ENCODE measurements at places on chromosomes 2 and 18. TPM values are rescaled to one million over a fixed set of nuclear protein-coding genes. Genes with fewer than 3 reads are reported as not detected.

DNA sequence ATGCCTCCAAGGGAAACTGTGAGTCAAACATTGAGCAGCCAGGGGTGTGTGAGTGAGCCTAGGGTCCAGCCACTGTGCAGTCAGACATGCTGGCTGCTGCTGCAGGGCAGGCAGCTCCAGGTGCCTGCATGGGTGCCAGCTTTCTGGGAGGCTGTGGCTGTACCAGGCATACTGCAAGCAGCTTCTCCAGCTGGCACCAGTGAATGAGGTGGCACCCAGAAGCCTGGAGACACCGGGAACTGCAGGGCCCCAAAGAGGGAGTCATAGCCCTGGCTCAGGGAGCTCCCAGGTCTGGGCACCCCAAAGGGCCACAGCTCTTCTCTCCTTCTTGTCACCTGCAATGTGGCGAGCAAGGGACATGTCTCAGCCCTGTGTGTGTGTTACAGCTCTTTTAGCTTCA is 283.2 kb downstream of the RPRM start:
- no peak for DNase-seq

- DNase-seq: no peak
These were observed 7.5 kb downstream of the TTC32 start for GRCh38 chr2:19894134-19894792.

GRCh38 chr2:67456428-67456827 is 59.3 kb downstream of the ETAA1 start:
- no peak for DNase-seq

- no peak for DNase-seq
These were observed 184.3 kb downstream of the RPIA start for GRCh38 chr2:88875736-88876135.

DNA sequence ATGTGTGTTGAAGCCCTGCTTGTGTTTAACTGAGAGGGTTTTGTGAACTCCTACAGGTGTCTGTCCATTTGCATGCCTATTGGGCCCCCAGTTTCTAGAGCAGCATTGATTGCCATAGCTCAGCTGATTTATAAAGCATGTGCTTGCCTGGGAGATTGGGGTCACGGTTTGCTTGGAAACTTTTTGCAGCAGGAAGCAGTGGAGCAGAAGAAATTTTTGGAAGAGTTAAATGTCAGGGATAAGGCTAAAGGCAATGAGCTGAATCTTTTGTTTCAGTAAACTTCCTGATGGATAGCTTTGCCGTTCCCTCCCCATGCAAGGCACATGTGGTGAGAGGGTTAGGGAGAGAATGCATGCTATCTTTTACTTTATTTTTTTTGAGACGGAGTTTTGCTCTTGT is 102.2 kb downstream of the PTPRM start:
- no peak for DNase-seq

DNA sequence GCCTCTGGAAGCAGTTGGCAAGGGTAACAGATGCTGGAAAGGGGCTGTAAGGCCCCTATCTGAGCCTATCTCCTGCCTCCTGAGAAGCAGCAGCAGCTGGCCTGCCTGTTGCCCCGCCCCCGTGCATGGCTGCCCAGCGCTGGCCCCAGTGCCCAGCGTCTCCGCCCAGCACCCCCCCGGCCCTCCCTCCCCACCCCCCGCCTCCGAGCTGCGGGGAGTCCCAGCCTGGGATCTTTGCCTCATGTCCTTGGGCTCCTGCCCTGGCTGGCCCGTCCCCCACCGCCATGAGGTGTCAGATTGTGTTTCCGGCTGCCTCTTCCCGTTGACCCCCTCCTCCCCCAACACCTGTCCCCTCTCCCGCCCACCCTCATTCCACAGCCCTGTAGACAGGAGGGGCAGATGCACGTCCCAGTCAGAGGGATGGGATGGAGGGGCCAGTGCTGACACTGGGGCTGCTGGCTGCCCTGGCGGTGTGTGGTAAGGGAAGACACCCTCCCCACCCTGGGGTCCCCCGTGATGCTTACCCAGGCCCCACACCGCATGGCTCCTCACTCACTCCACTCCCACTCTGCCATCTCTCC is at the start of gene CHRND:
Gene CHRND (plus strand): TSS at position 370 of the 581 bp plus-strand sequence. CDS start 56 bp downstream, at position 426.
- DNase-seq: peak; percentile 40

GRCh38 chr2:221693365-221693764 is 121.3 kb upstream of the EPHA4 start:
- DNase-seq: no peak

DNA sequence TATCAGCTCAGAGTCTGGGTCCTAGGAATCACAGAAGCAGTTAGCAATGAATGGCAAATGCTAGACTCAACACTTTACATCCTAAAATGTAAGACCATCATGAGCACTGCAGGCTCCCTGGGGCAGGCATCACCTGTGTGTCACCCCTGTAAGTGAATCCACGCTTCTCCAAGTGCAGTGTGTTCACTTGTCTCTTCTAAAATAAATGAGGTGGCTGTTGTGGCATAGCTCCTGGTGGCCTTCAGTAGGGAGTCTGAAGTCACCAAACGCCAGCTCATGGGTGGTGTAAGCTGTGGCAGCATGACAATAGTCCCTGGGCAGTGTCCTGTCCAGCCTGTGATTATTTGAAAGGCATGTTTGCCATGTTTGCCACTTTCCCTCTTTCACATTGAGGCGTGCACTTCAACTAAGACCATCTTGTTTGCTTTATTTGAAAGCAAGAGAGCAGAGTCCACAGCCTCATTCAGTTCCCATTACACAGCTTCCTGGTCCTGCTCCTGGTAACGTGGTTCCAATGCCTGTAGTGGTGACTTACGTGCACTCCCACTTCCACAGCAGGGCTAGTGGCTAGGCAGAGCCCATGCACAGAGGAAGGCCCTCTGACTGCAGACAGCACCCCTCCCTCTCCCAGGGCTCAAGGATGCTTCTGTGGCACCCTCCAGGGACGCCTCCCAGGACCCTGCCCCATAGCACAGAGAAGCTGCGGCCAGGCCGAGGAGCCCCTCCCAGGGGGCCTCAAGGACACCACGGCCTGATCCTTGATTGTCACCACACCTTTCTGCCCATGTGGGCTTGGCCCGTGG is 24.3 kb downstream of the COA5 start:
- no peak for DNase-seq

- DNase-seq: no peak
These were observed 337.7 kb upstream of the CHAC2 start for GRCh38 chr2:53429901-53430300.

- DNase-seq: no peak
These were observed 157.6 kb downstream of the LPIN1 start for GRCh38 chr2:11904029-11904428.

DNA sequence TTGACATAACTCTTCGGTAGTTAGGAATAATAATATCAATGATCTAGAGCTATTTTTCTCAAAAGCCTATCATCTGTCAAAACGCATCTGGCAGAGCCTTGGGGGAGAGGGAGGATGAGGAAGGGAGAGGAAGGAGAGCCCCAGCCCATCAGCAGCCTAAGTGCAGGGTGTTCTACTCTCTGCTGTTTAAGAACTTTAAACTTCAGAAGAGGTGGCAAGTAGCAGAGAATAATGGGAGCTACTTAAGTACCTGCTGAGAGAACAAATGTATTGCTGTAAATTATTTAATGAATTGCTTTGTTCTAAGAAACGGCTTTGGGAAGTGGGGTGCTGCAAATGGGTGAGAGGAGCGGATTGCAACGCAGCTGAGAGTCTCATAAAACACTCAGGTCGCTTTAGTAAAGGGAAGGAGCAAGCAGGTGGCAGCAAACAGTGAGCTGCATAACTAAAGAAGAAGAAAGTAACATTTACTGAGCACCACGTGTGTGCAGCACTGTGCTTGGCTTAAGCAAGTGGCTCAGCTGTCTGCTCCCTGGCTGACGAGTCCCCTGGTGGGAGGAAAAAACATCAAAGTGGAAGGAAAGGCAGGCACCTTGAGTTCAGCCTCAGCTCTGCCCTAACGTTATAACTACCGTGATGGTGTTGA is 26.3 kb upstream of the SH3RF3 start:
- DNase-seq: no peak

GRCh38 chr18:31301201-31301655 is 16.7 kb upstream of the DSG1 start:
- DNase-seq: no peak

Gene HNMT
- 2.7 TPM for total RNA-seq

Gene SRD5A2
- not detected for total RNA-seq

Gene LAMA3
- 1.9 TPM for total RNA-seq

Gene LONRF2
- under 0.01 TPM for total RNA-seq

Gene VWA3B
- not detected for total RNA-seq

Gene HDAC4
- total RNA-seq: 6.3 TPM

Gene TMEFF2
- total RNA-seq: not detected
